ENCODE measurements at places on chromosomes 2 and 18.

GRCh38 chr2:39625927-39626270, 39.8 kb upstream of the TMEM178A start:
- no peak for DNase-seq

DNA sequence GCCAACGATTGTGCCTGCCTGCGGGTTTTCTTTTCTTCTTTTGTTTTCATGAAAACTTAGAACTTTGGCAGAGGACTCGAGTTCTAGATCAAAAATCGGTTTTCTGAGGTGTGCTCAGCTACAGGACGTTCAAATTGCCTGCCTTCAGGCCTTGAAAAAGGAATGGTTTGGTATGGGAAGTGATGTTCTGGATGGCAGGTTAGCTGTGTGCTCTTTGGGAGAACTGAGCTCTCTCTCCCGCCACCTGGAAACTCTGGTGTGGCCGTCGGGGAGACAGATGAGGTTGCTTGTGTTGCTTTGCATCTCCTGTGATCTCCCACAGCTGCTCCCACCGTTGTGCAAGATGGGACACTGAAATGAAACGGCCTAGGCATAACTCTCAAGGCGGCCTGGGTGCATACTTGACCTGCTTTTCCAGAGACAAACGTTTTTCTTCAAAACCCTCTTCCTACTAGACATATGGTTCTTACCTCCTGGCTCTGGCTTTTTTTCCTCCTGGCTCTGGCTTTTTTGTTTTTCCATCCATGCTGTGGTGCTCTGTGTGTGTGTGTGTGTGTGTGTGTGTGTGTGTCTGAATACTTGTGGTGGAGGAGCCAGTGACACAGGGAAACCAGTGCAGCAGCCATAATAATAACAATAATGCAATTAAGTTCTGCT, 2.0 kb downstream of the FMNL2 start:
- no peak for DNase-seq

DNA sequence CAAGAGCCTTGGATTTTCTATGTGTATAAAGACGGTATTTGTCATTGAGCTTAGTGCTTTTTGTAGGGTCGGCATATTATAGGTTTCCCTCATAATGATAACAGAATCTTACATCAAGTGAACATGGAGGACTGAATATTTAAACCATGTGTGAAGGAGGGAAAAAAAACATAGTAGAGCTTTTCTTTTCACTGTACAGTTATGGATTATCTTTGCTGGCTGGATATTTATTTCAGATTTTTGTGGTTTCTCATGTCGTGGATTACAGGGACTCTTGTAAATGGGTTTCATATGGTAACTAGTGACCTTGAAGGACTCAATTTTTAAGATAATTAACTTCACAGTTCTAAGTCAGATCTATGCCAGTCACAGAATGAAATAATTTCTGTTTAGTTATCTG, 330.2 kb upstream of the NRP2 start:
- DNase-seq = no peak

- no peak for DNase-seq
Observed at GRCh38 chr2:233858331-233858730, 4.0 kb upstream of the HJURP start.

- no peak for DNase-seq
Observed at GRCh38 chr18:35106845-35107148, 65.6 kb downstream of the MAPRE2 start.

DNA sequence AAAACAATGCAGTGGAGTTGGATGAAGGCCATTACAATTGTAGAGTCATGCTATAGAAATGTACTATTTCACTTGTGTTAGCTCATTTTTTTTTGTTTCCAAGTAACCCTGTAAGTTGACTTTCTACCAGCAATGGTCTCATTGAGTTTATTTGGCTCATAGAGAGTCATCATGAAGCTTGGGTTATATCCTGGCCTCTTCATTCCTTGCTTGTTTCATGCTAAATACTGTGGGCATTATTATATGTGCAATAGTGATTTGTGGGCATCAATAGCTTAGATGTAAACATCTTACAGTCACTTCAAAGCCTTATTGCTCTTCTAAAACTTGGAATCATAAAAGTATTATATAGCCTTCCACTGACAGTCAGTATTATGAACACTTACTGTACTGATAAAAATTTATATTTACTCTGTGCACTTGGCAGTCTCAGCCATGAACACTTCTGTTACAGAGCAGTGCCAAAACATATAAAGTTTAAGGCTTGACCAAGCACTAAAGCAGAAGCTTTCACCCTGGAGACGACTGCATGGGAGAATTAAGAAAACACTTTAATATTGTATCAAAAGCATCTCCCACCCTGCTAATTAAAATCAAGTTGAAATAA, 751.2 kb downstream of the SATB2 start:
- no peak for DNase-seq

- DNase-seq = no peak
Observed at GRCh38 chr2:241195506-241196130, 7.1 kb downstream of the ANO7 start.

DNA sequence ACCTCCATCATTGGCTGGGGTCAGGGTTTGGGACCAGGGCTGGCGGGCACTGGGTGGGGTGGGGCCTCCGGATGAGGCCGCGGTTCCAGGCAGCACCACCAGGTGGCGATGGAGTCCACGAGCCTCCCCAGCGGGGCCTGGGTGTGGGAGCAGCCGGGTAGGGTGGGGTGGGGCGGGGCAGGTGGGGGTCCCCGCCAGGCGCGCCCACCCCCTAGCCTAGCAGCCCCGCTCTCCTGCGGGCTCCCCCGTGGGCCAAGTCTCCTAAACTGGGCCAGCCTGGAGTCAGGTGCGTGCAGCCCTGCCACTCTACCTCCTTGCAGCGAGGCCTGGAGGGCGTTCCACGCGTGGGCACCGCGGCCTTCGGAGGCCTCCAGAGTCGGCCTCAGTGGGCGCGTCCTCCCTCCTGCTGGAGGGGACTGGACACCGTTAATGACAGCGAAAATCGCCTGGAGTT, 187.5 kb downstream of the TWIST2 start:
- peak; percentile 3 for DNase-seq

DNA sequence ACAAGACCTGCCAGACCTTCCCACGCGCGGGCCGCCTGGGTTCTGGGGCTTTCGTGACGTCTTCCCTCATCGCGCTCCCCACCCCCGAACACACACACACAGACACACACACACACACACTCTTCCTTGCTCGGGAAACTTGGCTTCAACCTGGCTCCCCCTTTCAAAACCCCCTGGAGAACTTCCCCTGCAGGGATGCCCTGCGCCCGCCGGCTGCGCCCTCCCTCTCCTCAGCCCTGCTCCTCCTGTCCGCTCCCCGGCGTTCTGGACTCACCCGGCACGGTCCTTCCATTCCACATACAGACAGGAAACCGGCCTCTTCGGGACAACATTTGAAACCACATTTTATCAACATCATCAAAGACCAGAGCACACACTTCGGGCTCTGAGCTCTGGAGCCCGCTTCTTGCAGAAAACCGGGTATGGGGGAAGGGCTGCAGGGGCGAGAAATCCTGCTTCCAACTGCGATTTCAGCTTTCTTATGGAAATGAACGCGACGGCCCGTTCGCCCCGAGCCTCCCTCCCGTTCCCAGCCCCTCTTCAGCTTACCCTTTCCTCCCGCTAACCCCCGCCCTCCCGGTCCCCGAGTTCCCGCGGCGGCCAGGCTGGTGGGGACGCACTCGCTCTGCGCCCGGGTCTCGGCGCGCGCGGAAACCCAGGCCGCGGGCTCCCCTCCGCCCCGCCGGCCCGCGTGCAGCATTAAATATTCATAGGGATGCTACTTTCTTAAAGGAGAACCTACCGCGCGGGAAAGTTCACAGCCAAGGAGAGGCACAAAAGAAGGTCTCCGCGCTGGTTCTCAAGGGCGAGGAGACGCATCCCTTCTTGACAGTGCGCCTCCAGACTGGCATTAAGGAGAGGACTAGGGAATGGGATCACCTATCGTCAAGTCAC, 18.3 kb downstream of the POU3F3 start:
- no peak for DNase-seq

GRCh38 chr2:233386382-233387041, 32.2 kb downstream of the DGKD start:
- no peak for DNase-seq

DNA sequence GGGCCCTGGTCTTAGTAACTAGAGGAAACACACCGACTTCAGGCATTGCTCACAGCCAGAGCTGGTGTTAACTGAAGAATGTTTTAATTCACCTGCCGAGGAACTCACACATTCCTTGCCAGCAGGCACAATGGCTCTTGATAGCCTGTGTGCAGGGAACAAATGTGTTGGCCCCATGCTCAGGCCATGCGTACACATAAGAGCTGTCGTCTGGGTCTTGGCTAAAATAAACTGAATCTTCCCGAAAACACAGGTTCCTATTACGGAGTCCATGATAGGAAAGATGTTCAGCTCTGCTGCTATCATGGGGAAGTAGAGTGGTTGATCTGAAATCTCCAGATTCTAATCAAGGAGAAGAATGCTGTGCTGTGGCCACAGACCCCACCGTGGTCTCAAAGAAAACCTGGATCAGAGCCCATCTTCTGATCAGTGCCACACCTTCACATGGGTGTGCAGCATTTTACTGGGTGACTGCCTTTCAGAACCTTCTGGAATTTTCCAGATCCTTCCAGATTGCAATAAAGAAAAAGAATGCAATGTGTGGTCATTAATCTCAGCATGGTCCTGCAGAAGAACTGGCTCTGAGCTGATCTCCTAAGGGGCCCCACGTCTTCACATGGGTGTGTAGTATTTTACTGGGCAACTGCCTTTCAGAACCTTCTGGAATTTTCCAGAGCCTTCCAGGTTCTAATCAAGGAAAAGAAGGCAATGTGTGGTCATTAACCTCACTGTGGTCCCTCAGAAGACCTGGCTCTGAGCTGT, 17.2 kb downstream of the MBP start:
- no peak for DNase-seq

- no peak for DNase-seq
Observed at GRCh38 chr2:65746931-65747675, 314.7 kb upstream of the SPRED2 start.

DNA sequence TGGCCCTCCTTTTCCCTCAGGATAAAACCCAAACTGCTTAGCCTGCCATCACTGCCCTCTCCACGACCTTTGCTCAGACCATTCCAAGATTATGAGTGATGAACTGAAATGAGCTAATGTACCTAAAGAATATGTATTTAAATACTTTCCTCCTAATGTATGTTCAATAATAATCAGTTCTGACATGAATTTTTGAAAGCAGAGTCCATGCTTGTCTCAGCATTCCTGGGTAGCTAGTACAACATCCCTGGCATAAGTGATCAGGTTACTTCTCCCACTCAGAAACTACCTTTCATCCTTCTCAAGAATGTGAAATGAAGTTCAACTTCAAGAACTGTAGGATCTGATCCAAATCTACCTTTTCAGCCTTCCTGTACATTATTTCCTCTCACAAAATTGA, 103.6 kb downstream of the UNC80 start:
- no peak for DNase-seq

DNA sequence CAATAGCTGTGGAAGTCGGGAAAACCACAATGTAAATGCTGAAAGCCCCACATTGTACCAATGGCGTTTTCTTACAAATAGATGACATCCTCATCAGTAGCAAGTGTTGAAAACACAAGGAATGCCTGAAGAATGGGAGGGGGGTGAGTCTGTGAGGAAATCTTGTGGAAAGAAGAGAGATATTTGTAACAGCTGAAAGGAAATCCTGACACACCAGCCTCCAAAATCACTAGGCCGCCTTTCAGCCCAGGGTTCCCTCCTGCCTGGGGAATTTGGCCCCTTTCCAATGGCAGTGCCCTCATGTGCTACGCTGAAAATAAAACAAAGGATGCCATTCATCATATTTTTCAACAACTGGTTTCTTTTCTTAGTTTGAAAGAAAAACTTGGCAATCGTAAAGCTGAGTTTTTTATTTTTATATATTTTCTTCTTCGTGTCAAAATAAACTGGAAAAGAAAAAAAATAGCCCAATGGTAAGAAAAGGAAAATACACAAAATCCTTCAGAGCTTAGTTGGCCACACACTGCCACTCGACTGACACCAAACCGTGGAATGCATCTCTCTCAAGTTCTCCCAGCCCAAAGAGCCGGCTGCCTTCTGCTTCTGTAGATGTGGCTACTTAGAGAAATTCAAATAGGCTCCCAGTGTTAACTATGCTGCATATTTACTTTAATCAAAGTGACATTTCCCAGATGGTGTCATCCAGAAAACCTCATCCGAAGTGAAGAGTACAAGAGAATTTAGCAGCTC, 52.0 kb downstream of the FTCDNL1 start:
- no peak for DNase-seq

GRCh38 chr2:54555318-54555837, 99.3 kb downstream of the SPTBN1 start:
- no peak for DNase-seq

DNA sequence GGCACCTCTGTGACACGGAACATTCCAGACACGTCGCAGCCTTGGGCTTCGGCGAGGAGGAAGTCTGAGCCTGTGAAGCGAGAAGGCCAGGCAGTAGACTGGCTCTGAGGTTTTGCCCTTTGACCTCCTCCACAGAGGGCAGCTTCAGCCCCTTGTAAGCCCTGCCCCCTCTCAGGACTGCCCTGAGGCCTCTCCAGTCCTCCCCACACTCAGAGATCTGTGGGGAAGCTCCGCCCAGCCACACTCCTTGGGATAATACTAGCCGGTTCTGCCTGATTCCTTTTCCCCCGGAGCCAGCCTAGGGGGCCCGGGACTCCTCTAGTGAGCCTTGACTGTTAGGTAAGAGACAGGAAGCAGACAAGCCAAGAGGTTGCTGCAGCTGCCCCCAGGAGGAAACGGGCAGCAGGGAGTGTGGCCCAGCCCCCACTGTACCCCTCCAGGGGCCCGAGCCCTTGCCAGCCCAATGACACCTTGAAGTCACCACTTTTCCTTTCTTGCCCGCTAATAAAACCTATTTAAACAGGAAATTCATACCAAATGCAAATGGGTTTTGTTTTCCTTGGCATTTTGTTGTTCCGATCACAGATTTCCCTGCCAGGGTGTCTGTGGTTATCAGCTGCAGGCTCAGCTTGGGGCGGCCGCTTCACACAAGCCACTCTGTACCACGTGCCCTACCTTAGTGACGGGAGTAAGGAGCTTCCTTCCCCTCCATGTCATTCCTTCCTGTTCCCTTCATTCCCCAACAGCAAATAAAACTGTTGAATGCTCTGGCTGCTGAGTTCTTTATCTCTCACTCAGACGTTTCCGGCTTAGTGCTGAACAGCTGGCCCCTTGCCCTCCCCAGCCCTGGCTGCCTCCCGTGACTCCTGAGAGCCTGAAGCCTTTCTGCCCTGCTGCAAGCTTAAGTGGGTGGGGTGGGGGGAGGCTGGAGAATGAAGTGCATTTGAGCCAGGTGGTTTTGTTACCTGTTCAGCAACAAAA, 124.7 kb downstream of the CABLES1 start:
- DNase-seq = peak; percentile 93

DNA sequence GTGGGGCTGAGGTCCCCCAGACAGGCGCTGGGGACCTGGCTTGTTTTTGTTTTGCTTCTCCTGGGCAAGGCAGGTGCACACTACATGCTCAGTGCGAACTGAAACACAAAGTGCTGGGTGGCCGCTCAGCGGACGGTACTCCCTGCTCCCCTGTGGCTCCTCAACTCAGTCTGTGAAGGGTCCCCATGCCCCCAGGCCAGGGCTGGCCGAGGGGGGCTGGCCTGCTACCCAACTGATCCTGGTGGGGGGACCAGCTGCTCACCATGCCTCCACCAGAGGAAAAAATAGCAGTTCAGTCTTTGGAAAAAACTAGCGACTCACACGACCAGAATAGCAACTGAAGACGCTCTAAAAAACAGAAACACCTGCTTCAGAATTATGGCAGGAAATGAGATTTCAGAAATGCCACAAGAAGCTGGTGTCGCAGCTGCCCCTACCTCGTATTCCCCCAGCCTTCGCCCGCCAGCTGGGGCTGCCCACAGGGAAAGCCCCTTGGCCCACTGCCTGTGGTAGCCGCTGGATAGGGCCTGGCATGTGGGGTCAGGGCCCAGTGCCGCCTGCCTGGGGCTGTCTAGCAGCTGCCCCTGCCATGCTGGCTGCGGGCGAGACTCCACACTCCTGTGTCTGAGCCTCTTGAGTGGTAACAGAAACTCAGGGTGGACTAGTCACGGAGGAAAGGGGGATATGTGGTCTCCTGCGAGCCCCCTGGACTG, 43.7 kb downstream of the MEX3C start:
- no peak for DNase-seq
